ENCODE measurements at places on chromosomes 1 and 21.

- no peak for DNase-seq
Measured at GRCh38 chr1:6870086-6870485, 84.8 kb downstream of the CAMTA1 start.

- no peak for DNase-seq
Measured at GRCh38 chr1:45772971-45773370, 22.5 kb upstream of the IPP start.

GRCh38 chr1:80656014-80656636 is 1144.6 kb upstream of the ADGRL2 start:
- no peak for DNase-seq

GRCh38 chr1:245842106-245842505 is 665.0 kb downstream of the SMYD3 start:
- DNase-seq, result no peak

DNA sequence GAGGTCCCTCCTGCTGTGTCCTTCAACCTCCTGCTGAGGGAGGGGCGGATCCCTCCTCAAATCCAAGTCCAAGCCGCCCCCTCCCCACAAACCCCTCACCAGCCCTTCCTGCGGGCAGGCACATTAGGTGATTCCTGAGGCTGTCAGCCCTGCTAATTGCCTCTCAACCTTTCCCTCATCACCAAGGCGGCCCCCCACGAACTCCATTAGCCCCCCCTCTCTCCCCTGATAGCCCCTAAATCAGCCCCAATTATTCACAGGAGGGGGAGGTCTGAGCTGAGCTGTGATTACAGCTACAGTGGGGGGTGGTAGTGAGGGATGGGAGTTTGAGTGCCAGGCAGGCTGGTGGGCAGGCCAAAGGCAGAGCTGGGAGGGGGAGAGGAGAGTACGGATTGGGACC is 5.8 kb upstream of the PEAR1 start:
- no peak for DNase-seq

DNA sequence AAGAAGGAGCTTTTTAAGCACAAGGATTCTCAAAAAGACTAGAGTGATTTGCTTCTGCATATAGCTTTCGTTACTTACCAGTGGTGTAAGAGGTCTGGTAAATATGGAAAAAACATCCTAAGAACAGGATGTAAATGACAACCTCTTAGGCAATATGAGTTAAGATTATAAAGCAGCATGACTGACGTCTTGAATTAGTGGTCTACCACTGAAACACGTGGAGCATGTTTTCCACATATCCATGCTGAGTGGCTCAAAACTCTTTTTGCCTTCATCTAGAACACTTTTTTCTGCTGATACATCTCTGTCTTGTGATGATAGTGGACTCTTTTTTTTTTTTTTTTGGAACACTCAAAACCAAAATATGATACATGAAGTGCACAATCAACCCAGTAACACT is 44.6 kb downstream of the RCAN1 start:
- no peak for DNase-seq

GRCh38 chr1:26827106-26827604 is 667 bp downstream of the ZDHHC18 start:
- no peak for DNase-seq

DNA sequence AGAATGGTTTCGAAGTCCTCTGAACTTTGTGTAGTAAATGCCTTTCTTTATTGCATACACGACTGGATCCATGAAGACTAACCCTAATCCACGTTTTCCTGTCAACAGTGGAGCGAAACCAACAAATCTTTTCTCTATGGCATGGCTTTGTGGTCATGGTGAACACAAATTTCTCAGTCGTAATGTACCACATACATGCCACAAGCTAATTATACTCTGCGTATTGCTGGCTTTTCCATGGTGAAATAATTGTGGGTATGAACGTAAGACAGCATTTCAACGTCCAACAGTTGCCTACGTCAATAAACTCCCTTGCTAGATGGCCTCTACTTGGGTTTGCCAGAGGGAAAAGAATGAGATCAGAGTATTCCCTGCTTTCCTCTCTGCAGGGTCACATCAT is 27.5 kb downstream of the INTS7 start:
- DNase-seq, result no peak

DNA sequence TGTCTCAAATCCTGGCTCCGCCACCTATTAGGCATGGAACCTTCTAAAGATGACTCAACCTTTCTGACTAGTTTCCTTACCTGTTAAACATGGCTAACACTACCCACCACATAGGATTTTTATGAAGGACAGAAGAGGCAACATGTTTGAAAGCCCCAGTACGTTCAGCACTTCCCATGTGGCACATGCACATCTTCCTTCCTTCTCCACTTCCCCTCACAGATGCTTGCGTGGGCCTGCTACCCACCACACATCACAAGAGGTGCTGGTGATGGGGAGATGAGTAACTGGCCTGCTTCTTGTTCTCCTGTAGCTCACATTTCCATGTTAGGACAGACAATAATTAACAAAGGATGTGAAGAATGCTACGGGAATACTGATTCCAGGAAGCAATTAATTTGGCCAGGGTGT is 7.1 kb downstream of the ZBTB21 start:
- DNase-seq, result no peak

GRCh38 chr1:31272369-31272768 is 24.2 kb downstream of the SNRNP40 start:
- DNase-seq, result no peak

DNA sequence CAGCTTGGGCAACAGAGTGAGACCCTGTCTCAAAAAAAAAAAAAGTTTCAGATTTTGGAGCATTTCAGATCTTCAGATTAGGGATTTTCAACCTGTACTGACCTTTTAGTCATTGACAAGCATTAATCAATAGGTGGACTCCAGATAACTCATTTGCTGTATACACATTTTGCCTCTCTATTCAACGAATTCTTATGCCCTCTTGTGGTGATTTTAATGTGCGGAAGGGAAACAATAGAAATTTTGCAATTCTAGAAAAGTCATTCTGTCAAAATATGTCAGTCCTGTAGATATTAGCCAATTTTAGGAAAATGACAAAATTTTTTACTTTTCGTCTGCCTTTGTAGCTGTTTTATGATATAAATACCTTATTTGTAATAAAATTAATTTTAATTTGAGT is 11.6 kb upstream of the OR2G2 start:
- no peak for DNase-seq

DNA sequence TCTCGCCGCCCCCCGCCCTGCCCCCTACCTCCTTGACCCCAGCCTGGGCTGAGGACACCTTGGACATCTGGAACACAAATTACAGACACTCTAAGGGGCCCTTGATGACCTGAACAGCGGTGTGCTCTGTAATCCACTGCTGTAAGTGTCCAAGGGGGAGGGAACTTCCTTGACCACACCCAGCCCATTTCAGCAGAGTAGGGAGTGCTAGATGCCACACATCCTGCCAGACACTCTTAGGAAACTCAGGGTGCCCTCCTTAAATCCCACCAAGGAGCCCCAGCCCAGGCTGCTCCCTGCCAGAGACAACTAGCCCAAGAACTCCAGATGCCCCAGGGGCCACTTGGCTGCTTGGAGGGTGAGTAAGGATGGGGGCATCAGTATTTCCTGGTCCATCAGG is 282.2 kb downstream of the RRAGC start:
- no peak for DNase-seq

- no peak for DNase-seq
Measured at GRCh38 chr21:44571844-44572782, 1.4 kb upstream of the KRTAP10-4 start.

DNA sequence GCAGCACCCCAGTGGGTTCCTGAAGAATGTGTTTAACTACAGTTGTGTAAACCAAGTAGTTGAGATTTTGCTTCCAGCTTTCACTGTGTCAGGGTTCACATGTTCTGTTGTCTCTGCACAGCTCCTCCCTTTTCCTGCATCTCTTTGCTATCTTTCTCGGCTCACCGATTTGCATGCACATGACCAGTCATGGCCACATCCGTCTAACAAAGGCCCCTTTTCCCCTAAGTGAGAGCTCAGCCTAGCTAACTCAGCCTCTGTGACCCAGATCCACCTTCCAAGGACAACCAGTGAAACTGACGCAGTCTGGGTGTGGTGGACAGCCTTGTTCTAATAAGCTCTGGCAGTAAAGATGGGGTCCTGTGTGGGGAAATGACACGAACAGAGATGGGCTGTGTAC is 101.1 kb downstream of the ZP4 start:
- DNase-seq, result no peak

DNA sequence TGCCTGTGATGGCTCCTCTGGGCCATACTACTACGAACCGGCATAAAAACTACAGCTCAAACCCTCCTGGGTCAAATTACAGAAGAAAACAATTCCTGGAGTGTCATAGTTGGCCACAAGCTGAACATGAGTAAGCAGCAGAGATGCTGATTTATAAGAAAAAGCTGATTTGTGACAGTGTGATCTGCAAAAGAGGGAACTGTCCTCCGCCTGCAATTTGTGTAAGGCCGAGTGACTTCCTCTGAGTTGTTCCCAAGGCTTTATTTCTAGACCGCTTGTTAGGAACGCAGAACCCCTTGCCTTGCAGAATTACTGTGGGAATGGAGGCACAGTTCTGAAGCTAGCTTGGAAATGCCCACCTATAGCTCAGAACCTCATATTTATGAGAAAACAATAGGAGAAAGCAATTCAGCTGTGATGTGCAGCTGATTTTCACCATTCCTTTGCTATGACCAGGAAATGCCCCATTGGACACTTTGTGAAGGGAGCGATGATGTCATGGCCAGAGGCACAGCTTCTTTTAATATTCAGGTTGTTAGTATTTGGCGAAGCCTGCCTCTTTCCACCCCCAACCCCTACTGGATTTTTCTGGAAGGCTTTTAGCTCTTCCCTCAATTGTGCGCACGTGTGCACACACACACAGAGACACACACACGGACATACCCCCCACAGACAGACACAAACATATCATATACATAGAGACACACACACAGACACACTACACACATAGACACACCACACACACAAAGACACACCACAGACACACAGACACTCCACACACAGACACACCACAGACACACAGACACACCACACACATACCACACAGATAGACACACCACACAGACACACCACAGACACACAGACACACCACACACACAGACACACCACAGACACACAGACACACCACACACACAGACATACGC is 47.6 kb downstream of the IER5 start:
- DNase-seq, result no peak

- DNase-seq, result no peak
Measured at GRCh38 chr21:43736224-43736883, 17.4 kb downstream of the PDXK start.

GRCh38 chr1:83065952-83066727 is 932.8 kb downstream of the TTLL7 start:
- no peak for DNase-seq

GRCh38 chr1:37883671-37884070 is 24.3 kb upstream of the MTF1 start:
- no peak for DNase-seq

DNA sequence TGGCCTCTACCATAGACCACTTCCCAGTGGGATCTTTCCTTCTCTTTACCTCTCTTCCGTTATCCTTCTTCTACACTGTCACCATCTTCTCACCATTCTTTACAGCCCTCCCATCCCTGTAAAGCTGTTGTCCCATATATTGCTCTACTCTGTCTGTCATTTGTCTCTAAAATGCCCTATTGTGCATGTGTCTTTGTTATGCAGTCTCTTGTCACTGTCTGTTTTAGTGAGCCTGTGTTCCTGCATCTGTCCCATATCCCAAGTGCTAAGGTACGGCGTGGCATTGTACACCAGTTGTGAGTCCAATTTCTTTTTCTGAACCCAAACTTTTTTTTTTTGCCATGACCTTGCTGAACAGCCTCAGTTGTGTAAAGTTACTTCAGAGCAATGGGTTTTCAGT is 8.8 kb upstream of the ZBTB18 start:
- DNase-seq, result no peak

GRCh38 chr1:8670371-8670818 is 147.0 kb downstream of the RERE start:
- no peak for DNase-seq

- DNase-seq, result no peak
Measured at GRCh38 chr1:157558119-157558518, 5.8 kb upstream of the FCRL5 start.

DNA sequence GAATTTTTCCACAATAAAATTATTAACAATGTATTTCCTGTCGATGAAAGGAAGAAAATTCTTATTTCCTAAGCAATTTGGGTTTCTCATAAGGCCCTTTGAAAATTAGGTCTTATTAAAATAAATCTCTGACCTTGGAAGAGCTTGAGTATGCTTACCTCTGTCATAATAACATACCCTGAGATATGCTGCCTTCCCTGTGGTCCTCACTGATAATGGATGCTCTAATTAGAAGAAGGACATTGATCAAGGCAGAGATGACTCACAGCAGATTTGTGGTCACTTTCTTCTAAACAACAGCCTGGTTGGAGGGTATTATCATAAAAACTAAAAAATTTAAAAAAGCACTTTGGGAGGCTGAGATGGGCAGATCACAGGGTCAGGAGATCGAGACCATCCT is 217.8 kb downstream of the GRIK1 start:
- DNase-seq, result no peak

DNA sequence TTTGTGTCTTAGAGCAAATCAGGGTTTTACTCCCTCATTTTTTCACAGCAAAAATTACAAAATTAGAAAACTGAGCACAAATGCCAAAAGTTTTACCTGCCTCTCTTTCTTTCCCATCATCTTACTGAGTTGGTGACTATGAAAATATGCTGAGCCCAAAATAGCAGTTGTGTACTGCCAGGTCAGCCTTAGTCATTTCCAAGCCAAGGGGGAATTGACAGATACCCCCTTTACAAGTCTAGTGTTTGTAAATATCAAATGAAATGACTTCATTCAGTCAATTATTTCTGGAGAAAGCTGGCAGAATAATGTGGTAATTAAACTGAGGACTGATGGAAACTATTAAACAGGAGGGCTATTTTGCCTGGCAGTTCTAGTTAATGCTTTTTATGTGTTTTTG is 11.4 kb upstream of the GORAB start:
- no peak for DNase-seq

DNA sequence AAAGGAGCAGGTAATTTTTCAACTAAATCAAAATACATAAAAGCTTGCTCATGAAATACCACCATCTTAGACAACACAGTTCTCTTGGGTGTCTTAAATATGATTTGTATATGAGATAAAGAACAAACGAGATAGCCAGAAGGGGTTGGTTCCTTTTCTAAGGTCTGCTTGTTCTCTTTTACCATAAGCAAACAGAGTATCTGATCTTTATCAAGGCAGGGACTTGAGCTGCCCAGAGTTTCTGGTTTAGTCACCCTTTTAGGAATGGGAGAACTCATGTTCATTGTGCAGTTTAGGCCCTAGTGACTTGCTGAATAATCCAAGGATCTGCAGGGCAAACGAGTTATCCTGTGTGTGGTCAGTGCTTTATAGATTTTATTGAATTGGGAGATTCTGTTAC is 3.0 kb upstream of the SUCO start:
- no peak for DNase-seq

- DNase-seq, result no peak
Measured at GRCh38 chr1:82453511-82454185, 652.9 kb downstream of the ADGRL2 start.

GRCh38 chr1:225430301-225430700 is 2.5 kb upstream of the LBR start:
- no peak for DNase-seq

- peak; percentile 77 for DNase-seq
Measured at GRCh38 chr1:9181176-9181906, 52.4 kb upstream of the GPR157 start.

All from GM12892 (cell line).